ENCODE measurements at places on chromosomes 1 and 21.

GRCh38 chr1:184449916-184450315, 63.1 kb downstream of the C1orf21 start:
- DNase-seq, result no peak

GRCh38 chr1:100643471-100644196, 75.9 kb upstream of the VCAM1 start:
- no peak for DNase-seq

GRCh38 chr1:23553231-23554126, 5.8 kb downstream of the ID3 start:
- DNase-seq, result no peak

GRCh38 chr1:100613817-100614559, 76.0 kb downstream of the GPR88 start:
- DNase-seq, result no peak

- no peak for DNase-seq
Measured at GRCh38 chr1:187067160-187067559, 238.4 kb downstream of the PLA2G4A start.

DNA sequence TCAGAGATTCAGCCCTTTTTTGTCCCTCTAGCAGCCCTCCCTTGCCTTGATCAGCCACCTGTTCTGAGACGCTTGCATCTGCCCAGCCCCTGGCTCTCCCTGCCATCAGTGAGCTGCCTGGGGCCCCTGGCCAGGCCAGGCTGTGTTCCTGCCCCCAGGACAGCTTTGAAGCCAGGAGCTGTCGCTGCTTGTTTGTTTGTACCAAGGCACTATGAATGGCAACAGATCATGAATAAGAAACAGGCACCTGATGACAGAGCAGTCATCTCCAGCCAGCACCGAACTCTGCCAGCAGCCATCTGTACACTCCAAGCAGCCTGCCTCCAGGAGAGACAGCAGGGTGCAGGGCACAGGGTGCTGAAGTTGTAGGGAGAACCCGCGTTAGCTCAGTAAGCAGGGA, 8.1 kb upstream of the VWA5B1 start:
- DNase-seq, result no peak

DNA sequence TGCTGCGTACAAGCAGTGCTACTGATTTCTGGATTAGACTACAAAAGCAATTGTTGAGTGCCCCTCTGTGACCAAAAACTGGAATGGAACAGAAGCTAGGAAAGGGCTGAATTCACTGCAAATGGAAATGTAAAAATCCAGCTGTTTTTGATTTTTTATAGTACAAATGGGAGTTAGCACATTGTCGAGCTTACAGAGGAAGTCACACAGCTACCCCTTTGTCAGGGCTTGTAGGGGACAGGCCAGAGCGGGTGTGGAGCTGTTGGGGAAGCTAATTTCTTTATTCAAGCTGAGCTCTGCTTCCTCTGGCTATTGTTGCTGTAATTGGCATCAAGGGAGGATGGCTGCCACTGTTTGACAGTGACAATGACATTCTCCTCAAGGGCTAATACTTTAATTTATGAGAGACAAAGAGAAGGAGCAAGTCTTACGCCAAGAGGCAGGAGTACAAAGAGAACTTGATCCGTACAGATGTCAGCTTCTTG, 96.1 kb downstream of the SLC35F3 start:
- no peak for DNase-seq

DNA sequence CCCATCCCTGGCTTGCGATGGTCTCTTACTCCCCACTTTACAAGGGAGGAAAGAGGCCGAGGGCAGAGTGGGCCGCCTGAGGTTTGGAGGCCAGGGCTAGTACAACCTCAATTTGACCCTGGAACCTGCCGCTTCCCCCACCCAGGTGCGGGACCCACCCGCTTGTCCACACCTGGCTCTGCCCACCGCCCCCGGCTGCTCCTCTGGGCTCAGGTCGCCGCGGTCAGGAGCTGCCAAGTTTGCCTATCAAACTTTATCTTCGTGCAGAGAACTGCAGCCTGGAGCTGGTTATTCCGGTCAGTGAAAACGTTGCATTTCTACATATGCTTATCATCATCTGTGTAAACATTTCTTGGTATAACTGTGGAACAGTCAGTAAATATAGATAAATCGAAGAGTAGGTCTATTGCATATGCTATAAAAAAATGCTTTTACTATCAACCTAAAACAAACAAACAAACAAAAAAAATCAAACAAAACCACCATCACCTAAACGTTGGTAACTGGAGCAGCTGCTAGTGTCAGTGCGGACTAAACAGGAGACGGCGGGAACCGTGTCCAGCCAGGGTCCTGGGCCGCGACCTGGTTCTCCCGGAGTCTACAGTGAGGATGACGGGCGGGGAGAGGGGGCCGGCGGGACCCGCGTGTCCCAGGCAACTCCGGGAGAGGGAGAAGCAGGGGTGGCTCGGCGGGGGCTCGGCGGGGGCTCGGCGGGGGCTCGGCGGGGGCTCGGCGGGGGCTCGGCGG, 906 bp upstream of the ADARB1 start:
- DNase-seq, result peak; percentile 43

DNA sequence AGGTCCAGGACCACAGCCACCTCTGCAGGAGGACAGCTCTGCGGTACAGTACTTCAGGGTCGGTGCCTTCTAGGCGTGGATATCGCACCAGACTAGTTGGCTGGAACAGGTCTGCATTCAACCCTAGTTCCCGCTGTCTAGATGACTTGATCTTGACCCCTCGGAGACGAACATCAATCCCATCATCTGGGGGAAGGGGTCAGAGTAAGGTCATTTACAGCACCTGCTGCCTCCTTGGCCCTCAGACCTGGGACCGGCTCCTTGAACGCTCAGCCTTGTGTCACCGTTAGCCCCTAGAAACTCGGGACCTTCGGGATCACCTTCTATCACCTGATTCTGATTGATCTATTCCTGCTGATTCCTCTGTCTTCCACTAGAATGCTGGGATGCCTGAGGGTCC, 2.6 kb downstream of the HECTD3 start:
- DNase-seq, result no peak

- no peak for DNase-seq
Measured at GRCh38 chr1:112502826-112503225, 5.9 kb upstream of the WNT2B start.

- DNase-seq, result no peak
Measured at GRCh38 chr1:115291741-115292140, 46.3 kb downstream of the NGF start.

DNA sequence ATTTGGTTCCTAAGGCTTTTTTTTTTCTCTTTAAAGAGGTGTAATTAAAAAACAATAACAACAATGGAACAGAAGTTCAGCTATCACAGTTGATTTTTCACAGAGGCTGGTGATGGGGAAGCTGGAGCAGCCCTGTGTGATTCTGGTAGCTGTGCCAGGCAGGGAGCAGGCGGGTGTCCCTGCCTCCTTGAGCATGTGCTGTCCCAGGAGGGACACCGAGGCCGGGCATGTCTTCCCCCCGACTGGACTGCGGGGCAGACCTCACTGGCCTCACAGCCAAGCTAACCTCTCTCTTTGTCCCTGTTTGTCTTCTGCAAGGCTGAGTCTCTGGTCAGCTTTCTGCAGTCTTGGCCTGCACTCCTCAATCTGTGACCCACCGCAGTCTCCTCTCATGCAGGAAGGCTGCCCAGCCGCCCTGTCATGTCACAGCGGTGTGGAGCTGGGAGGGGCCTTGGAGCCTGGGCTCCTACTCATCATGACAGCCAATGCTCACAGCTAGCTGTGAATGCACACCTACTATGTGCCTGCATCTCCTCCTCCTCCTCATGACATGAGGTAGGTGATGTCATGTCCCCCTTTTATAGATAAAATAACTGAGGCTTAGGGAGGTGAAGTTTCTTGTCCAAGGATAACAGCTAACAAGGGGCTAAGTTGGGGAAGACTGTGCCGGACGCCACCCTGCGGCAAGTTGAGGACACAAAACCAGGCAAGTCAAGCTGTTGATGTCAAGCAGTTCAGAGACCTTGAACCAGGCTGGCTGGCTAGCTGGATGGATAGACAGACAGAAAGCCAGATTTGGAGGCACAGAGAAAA, 10.3 kb upstream of the ACTL8 start:
- no peak for DNase-seq

DNA sequence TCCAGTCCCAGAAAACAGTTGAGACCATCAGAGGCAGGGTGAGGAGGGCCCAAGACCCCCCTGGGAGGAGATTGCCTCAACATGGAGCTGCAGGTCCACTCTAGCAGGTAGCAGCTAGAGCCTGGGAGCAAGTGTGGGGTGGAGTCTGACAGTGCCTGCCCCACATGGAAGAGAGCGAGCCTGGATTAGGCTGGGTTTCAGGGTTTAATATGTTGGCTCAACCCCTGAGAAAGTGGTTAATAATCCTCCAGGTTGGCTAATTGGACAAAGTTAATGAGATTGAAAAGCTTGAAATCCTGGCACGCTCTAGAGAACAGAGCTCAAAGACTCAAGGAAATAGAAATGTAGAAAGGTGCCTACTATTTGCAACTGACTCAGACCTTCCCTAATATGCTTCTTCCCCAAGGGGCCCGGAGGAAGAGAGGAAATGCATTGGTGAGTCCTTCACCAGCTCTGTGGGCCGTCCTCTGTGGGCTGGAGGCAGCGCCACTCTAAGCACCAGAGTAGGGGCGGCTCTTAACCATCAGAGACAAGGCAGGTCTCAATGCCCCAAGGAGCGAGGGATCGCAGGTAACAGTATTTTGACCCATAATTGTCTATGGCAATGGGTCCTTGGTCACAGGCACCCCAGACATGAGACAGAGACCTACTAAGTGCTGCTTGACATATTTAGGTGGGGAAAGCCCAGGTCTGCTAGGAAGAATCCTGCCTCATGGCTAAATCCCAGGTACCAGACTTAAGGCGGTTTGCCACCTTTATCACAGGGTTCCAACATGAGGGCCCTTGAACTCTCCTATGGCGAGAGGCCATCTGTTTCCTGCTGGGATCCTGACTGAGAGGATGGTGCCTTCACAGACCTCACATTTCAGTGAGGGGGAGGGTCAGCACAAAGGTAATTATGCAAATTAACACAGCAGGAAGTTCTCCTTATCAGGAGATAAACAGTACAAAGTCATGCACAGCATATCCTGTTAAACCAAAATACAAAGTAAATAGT, 33.8 kb downstream of the RSPH1 start:
- DNase-seq, result no peak

GRCh38 chr1:87689487-87689886, 360.8 kb downstream of the LMO4 start:
- no peak for DNase-seq
